ENCODE measurements at places on chromosomes 6 and 20.

DNA sequence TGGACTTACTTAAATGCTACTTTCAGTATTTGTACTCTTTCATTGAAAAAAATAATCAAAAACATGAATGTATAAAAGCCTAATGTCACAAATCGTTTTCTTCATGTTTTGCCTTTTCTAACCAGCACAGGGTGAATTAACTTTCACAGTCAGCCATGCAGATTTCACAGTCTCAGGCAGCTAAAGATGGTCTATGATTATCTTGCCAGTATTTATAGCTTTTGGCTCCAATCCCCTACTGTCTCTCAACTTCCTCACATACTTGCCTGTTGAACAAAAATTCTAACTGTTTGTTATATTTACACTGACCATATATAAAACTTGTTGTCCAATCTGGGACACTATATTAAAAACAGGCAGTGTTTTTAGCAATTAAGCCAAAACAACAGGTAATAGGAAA lies 358.2 kb downstream of the ARHGAP18 start:
- no peak for DNase-seq

- no peak for DNase-seq
Observed at GRCh38 chr6:4327841-4328240, 192.5 kb upstream of the ECI2 start.

GRCh38 chr6:150134280-150134920 lies 8.4 kb upstream of the PPP1R14C start:
- no peak for DNase-seq

- no peak for DNase-seq
Observed at GRCh38 chr6:81562169-81562568, 190.3 kb downstream of the TENT5A start.

GRCh38 chr20:347640-348484 lies 951 bp downstream of the NRSN2 start:
- DNase-seq, result no peak

DNA sequence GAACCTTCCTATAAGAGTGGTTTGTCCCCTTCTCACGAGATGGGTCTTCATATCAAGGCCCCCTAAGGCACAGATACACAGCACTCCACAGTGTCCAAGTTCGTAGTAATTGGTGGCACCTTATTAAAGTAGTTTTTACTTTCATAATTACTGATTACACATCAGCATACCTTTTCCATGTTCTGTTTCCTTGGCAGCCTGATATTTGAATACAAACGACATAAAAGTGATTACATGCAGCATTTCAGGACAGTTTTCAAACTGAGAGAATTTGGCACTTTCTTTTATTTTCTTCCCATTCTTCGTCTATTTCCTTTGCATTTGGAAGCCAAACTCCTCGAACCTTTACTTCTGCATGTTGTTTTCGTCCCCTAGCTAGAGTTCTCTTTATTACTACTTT lies 139.7 kb downstream of the MTHFD1L start:
- DNase-seq, result no peak

- DNase-seq, result no peak
Observed at GRCh38 chr6:33407132-33407718, 3.6 kb upstream of the PHF1 start.

DNA sequence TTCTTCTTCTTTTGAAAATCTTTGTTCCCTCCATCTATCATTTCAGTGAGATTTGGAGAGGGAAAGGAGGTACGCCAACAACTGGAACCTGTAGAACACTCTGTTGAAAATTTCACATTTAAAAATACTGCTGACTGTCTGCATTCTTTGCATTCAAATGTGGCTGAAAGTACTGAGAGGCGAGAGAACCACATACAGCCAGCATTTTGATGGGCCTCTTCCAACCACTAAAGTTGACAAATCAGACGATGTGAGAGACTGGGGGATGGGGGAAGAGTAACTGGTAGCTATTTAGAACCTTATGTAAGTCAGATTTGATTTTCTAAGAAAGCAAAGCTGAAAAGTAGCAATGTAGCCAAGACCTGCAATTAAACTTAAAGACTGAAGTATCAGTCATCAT lies 77.5 kb downstream of the FKBP5 start:
- no peak for DNase-seq
